Ascending aorta (tissue), 2 donors: ENCODE measurements at places on chromosomes 2 and 18.

DNA sequence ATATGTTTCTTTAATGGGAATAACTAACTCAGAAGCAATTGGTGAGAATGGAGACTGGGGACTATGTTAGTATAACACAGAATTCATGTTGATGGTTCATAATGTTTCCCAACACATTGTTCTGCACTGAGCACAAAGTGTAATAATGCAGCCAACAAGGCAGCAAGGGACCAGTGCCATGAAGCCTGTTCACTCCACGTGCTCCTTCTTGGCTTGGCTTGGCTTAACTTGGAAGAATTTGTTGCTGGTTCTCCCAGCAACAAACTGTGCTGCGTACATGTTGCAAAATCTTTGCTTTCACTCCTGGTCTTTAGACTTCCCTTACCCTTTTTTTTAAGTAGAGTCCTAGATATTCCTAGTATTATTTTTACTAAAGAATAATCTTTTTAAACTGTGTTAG, 129.7 kb downstream of the MAP3K20 start:
- peak; percentile 94 for DNase-seq

DNA sequence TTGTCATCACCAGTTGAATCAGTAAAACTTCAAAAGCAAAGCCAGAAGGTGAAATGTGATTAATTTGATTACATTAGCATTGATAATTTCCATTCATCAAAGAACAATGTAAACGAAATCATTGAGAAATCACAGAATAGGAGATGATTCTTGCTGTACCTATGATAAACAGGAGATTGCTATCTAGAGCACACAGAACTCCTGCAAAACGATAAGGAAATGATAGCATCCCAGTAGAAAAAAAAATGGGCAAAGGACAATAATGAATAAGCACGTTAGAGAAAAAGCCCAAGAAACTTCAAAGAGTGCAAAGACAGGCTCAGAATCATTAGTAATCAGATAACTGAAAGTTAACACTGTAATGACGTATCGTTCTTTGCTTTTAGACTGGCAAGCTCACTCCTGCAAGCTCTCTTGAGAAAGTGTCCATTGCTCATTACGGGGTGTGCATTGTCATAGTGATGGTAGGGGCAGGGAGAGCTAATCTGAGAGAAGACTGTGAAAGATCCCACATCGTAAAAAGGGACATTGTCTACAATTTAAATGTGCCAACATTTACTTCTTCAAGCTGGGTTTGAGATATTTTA, 143.6 kb downstream of the SPP2 start:
- DNase-seq: no peak

- no peak for DNase-seq
Measured at GRCh38 chr2:171895786-171896185, 1.7 kb upstream of the SLC25A12 start.

DNA sequence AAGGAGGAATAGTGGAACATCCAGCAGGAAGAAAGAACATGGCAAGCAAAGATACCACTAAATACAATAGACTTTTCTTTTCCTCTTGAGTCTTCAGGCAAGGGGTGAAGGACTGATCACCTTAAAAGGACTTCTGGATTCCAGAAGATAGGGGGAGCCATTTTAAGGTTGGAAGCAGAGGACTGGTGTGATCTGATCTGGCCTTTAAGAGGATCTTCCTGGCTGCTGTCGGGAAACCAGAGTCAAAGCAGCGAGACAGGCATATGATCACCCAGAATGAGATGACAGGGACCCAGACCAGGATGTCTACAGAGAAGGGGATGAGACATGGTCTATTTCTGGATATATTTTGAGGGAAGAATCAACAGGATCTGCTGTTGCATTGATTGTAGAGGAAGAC, 558.0 kb downstream of the STK39 start:
- DNase-seq: no peak

- DNase-seq: no peak
Measured at GRCh38 chr2:19571773-19572172, 213.3 kb upstream of the OSR1 start.

DNA sequence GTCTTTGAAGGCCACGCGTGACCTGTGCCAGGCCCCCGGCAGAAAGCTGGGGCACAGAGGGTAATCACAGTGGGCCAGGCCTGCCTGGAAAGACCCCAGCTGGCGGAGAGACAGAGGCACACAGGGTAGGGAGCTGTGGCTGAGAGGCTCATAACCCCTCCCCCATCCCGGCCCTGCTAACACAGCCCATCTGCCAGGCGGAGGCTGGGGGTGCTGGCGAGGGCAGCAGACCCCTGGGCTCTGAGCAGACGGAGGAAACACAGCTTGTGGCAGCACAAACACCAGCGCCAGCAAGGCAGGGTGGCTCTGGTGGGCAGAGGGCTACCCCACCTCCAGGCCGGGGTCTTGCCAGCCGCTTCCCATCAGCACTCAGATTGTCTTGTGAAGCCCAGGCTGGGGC, 19.0 kb downstream of the HS6ST1 start:
- DNase-seq: no peak

GRCh38 chr18:56974141-56974540, 172.7 kb upstream of the BOD1L2 start:
- DNase-seq: no peak
